Stimulated activated CD8-positive, alpha-beta memory T cell treated with anti-CD3 and anti-CD28 coated beads, Interleukin-7, amount 100 ng/mL, for 1 hour (primary cell): ENCODE measurements at places on chromosomes 5 and 9.
A peak's percentile ranks its signal among the peaks of the same experiment; 100 is the strongest.

DNA sequence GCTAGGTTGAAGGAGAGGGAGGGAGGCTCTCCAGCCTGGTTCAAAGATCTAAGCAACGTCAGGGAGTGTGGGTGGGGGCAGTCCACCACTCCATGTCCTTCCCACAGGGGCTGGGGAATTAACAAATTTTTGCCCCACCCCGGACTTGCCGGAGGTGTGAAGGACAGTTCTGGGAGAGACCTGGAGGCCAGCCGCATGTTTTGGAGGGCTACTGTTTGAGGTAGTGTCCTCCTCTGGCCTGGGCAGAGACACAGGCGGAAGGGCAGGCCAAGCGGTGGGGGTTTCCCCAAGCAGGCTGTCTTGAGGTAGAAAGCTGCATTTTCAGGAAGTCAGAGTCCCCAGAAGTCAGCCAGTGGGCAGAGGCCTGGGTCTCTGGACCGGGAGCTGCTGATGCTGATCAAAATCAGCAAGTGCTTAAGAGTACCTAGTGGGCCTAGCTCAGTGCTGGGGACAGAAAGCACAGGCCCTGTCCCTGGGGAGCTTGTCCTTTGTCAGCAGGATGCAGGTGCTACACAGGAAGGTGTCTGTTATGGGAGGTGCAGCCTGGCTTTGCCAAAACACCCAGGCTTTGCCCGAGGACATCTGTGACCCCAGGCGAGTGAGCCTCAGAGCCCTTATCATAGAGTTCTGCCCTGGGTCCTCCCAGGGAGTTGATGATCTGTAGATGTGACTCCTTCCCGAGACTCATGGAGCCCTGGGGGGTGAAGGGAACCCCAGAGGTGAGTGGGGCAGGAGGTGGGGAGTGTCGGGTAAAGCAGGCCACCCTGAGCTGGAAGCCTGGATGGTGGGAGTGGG lies 18.5 kb downstream of the JADE2 start:
- DNase-seq = no peak

DNA sequence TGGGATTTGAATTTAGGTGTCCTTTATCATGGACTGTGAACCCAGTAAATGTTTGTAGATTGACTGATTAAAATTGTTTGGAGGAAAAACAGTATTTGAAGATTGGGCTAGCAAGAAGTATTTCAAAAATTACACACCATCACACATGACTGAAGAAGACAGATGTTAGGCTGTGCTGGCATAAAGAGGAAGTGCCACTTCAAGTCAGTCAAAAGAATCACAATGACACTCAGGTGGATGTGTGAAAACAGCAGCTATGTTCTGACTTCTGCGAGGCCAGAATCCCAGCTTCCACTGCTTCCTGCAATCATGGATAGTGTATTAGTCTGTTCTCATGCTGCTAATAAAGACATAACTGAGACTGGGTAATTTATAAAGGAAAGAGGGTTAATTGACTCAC lies 393.3 kb downstream of the DMRT2 start:
- DNase-seq = no peak

DNA sequence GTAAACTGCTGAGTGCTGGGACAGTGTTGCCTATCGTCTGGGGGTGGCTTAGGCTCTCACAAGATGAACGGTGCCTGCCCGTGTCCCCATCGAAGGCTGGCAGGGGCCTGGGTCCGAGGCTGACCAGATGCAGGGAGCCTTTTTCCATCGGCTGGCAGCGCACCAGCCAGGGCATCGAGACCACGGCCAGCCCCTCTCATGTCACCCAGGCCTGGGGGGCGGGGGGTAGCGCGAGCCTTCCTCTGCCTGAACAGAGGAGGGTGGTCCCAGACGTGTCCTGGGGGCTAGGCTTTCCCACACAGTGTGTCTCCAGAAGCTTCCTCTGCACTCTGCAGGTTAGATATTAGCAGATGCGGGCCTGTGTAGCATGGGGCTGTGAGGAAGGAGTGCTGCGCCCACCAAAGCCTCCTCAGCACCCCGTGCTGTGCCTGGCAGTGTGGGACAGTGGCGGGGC lies 17.3 kb downstream of the FGD3 start:
- no peak for DNase-seq

GRCh38 chr5:86918246-86918645 lies 300.5 kb downstream of the COX7C start:
- DNase-seq = no peak

- no peak for DNase-seq
Measured at GRCh38 chr5:10524376-10525123, 39.3 kb upstream of the ANKRD33B start.

DNA sequence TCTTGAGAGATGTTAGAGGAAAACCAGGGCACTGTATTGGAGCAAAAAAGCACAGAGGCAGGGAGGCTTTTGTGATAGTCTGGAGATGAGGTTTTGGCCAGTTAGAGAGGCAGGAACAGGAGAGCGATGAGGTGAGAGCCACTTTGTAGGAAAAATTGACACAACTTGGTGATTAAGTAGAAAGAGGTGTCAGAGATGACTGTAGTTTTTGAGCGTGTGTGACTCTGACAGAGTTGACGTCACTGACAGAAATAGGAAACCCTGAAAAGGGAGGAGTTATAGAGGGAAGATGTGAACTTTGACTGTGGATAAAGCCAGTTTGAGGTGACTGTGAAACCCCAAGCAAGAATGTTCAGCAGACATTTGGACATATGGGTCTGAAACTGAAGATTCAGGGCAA lies 15.7 kb downstream of the NFX1 start:
- no peak for DNase-seq

GRCh38 chr5:119078861-119079260 lies 8.0 kb downstream of the DMXL1 start:
- no peak for DNase-seq

DNA sequence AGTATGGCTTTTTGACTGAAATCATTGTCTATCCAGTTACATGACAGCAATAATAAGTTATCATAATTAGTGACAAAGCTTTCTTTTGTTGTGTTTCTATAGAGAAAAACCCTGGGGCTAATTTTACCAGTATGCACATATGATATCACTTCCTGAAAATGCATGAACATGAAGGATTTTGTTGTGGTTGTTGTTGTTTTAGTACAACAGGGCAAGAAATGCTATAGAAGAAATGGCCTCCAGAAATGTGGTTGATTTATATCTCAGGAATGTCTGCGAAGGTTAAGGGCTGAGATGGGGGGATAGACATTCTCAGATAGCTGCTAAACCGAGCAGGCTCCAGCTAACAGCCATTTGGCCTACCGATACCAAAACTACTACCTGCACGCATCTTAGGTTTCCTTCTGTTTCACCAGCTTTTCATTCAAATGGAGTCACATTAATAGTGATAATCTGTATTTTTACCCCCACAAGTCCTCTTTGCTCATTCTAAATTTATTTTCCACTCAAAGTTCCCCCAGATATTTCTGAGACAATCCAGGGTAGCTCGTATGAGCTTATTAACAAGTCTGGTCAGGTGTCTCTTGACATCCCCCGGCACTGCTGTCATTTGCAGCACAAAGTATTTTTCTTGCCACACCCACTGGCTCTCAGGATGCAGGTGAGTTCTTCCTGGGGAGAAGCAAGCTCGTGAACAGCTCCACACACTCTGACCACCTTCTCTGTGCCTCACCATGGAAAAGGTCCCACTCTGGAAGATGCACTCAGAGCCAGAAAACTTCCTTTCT lies 232.4 kb upstream of the GAS1 start:
- DNase-seq = no peak

GRCh38 chr9:99105152-99106043 lies 485 bp downstream of the TGFBR1 start:
- DNase-seq = peak; percentile 19

- DNase-seq = no peak
Measured at GRCh38 chr5:16901021-16901644, 35.0 kb downstream of the MYO10 start.

DNA sequence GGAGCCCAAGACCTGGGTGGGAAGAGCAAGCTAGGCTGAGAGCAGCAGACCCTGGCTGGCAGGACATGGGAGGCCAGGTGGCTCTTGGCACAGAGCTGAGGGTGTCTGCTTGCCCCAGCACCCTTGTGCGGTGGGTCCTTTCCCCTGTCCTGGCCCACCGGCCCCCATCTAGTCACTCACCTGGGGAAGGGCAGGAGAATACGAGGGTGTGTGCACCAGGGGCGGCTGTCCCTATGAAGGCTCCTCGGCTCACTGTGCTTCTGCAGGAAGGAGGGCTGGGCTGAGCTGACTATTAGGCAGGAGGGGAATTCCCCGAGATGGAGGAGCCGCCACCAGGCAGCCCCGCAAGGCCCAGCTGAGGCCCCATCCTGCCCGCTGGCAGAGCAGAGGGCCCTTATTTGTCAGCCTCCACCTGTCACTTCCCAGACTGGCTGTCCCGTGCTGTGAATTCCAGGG lies 6.1 kb upstream of the TNIP1 start:
- DNase-seq = peak; percentile 39

- no peak for DNase-seq
Measured at GRCh38 chr5:117731446-117731845, 1156.8 kb upstream of the SEMA6A start.

DNA sequence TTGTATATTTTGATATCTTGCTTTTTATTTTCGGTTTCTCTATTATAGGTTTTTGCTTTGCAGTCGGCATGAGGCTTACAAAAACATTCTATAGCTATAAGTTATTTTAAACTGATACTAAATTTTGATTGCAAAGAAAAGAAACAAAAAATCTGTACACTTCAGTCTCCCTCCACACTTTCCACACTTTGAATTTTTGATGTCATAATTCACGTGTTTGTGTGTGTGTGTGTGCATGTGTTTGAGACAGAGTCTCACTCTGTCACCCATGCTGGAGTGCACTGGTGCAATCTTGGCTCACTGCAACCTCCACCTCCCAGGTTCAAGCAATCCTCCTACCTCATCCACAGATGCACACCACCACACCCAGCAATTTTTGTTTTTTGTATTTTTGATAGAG lies 124.9 kb downstream of the MRPS30 start:
- no peak for DNase-seq

DNA sequence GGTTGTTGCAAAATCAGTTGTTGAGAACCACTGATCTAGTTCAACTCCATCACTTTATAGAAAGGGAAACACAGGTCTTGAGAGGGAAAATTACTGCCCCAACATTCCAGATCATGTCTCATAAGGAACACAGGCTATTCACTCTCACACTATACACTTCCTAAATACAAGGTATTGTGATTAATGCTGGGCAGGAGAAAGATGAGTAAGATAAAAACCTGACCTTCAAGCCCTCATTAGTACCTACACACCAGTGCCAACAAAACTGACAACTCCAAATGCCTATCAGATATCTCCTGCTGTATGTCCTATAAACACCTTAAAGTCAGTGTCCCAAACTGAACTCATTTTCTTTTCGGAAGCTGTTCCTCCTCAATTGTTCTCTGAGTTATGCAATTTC lies 8.2 kb downstream of the GNE start:
- no peak for DNase-seq

- DNase-seq = no peak
Measured at GRCh38 chr5:62314213-62314830, 8.3 kb downstream of the KIF2A start.

GRCh38 chr5:125302577-125302976 lies 556.1 kb upstream of the ZNF608 start:
- DNase-seq = no peak

DNA sequence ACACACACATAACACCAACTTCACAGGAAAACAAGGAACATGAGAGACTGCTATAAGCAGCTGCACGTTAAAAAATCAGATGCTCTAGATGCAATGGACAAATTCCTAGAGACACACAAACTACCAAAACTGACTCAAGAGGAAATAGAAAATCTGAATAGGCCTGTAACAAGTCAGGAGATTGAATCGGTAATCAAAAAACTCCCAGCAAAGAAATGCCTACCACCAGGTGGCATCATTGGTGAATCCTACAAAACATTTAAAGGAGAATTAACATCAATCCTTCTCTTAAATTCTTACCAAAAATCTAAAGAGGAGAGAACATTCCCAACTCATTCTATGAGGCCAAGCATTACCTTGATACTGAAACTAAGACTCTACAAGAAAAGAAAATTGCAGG lies 54.9 kb downstream of the NDST1 start:
- DNase-seq = no peak

- DNase-seq = no peak
Measured at GRCh38 chr9:38308136-38308535, 84.4 kb upstream of the ALDH1B1 start.

DNA sequence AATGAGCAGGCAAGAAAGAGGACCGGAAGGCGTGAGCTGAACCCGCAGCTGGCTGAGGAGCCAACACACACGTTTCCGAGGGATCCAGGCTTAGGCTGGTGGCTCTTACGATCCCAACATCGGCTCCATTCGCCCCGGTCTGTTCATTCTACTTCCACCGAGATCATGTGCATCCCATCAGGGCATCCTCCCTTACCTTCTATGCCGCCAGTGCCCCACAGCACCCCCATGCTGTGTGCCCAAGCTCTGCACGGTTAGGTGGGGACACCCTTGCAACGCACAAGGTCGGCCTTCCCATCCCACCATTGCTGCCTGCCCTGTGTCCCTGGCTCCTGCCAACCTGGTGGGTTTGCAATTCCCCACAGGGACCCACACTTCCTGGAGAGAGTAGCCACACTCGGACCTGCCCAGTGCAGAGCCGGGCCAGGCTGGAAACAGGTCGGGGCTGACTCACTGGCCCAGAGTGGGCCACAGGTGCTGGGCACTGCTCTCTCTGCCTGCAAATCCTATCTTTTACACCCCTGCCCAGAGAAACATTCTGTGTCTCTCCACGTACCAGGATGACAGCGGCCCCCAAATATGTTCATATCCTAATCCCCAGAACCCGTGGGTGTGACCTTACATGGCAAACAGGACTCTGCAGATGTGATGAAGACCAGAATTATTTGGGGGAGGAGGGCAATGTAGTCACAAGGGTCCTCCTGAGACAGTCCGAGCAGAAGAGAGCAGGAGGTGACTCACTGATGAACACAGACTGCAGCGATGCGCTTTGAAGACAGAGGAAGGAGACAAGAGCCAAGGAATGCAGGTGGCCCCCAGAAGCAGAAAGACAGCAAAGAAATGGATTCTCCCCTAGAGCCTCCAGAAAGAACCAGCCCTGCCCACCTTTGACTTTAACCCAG lies 182.2 kb downstream of the AUH start:
- no peak for DNase-seq

DNA sequence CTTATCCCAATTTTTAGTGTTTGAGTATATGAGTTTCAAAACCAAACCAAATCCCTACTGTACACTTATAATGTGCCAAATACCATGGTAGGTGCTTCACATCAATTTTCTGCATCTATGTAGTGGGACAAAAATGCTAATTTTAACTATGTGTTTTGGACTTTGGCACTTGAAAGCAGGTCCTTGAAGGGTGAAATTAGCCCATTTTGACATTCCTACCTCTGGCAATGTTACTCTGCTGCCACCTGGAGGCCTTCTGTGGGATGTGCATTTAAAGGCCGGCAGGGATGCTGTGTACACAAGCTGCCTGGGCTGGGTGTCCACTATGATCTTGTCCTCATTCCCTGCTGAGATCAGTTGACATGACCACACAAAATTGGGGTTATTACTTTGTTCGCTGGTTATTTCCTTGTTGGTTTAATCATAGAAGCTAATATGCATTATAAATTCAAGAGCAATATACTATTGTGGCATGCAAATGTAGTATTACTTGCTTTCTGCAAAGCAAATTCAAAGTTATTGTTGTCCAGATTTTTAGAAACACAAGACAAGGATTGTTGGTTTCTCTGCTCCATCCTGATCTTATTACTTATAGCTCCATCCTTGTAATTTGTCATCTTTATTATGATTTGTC lies 166.8 kb downstream of the ARHGEF28 start:
- peak; percentile 36 for DNase-seq

GRCh38 chr9:70043285-70043684 lies 363 bp upstream of the MAMDC2 start:
- no peak for DNase-seq
